A549 treated with RU486 at 1 μM for 4 hours (cell line): ENCODE measurements at places on chromosomes 1 and 21. TPM values are rescaled to one million over a fixed set of nuclear protein-coding genes. Genes with fewer than 3 reads are reported as not detected.

Gene SDHC
- 233 to 270 TPM (median 243 TPM) in 5 replicates for total RNA-seq

Gene FUCA1
- 6.7 to 11.3 TPM (median 9.7 TPM) in 5 replicates for total RNA-seq

Gene GBP7
- total RNA-seq: not detected in 5 replicates

Gene RNASEL
- total RNA-seq: 1.8 to 2.6 TPM (median 2.3 TPM) in 5 replicates

Gene EBNA1BP2
- total RNA-seq: 177 to 217 TPM (median 193 TPM) in 5 replicates

Gene LAMC1
- 101 to 130 TPM (median 110 TPM) in 5 replicates for total RNA-seq

Gene CRNN
- not detected in 5 replicates for total RNA-seq

Gene FAM43B
- 3.7 to 6.6 TPM (median 5.0 TPM) in 5 replicates for total RNA-seq

Gene FAM163A
- total RNA-seq: not detected in 5 replicates

Gene SHISA4
- total RNA-seq: 11.4 to 20.1 TPM (median 17.0 TPM) in 5 replicates
